Activated T-cell treated with anti-CD3 and anti-CD28 coated beads, Interleukin-2, amount 50 U/mL, for 4 hours (primary cell): ENCODE measurements at places on chromosomes 1 and 21. TPM values are rescaled to one million over a fixed set of nuclear protein-coding genes. Genes with fewer than 3 reads are reported as not detected.
A peak's percentile ranks its signal among the peaks of the same experiment; 100 is the strongest.

GRCh38 chr1:71561729-71562128, 480.9 kb upstream of the ZRANB2 start:
- no peak for DNase-seq

- DNase-seq, result no peak
These were observed 103.6 kb downstream of the RHOU start for GRCh38 chr1:228838717-228839500.

DNA sequence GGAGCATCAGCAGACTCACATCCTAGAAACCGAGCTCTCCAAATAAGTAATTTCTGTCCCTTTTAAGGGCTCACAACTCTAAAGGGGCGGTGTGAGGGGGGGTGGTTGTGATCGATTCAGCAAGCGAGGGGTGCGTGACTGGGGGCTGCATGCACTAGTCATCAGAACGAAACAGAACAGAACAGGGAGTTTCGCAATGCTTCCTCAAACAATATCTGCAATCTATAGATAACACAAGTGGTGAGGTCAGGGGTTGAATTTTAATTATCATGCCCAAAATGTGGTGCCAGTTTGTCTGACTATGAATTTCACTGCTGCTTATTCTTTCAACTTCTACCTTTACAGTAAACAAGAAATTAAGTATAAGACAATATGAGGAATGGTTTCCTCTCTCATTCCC, 1003.0 kb upstream of the NCAM2 start:
- no peak for DNase-seq

DNA sequence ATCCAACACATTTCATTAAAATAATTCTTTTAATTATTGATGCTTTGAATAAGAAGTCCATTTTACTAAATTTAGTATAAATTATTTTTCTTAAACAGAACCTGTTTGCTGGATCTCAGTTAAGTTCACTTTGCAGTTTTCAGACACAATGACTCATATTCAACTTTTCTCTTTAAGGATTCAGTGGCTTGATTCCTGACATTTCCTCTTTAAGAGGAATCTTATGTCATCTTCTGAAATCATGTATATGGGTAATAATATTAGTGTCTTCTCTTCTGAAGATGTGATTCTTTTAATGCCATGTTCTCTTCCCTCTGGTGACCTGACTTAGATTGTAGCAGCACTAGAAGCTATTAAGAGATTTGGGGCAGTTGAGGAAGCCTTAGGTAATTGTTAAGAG, 12.6 kb downstream of the CREG1 start:
- no peak for DNase-seq

- DNase-seq, result no peak
These were observed 92.0 kb upstream of the KIF26B start for GRCh38 chr1:245062741-245063305.

DNA sequence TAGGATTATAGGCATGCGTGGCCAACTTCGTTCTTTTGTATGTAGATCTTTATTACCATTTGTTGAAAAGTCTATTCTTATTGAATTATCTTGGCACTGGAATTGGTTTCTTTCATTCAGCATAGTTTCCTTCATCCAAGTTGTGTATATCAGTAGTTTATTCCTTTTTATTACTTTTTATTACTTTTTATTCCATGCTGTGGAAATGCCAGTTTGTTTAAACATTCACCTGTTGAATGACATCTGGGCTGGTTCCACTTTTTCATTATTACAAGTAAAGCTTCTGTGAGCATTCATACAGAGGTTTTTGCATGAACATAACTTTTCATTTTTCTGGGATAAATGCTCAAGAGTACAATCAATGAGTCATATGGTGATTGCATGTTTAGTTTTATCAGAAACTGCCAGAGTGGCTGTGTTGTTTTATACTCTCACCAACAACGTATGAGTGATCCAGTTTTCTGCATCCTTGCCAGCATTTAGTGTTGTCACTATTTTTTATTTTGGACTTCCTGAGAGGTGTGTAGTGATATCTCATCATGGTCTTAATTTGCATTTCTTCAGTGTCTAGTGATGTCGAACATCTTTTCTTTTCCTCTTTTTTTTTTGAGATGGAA, 28.6 kb downstream of the PTPRU start:
- DNase-seq, result no peak

DNA sequence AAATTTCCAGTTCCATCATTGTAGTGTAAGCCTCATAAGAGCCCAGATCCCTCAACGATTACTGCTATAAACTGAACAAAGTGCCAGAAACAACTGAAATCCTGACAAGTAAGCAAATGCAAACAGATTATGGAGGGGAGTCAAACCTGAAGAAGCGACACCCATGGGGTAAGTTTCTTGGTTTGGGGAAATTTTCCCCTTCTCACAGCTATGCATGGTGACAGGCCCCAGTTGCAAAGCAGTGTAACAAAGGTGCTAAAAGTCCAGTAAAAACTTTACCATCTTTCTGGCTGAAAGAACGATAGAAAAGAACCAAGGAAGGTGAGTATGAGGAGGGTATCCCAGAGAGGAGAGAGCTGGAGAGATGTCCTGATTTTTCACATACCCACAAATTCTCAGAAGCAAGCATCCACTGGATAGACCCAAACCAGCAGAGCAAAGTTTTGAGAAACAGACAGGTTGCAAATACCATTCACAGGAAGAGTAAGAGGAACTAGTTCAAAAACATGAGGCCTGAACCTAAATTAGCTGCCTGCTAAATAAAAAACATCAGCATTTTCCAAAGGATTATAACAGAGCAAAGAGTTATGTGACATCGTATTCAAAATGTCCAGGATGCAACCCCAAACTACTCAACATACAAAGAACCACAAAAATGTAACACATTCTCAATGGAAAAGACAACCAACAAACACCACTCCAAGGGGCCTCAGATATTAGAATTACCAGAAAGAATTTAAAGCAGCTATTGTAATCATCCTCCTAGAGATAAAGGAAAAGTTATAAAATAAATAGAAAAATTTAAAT, 14.5 kb downstream of the SCYL3 start:
- no peak for DNase-seq

GRCh38 chr1:51756290-51756689, 122.2 kb downstream of the NRDC start:
- no peak for DNase-seq

DNA sequence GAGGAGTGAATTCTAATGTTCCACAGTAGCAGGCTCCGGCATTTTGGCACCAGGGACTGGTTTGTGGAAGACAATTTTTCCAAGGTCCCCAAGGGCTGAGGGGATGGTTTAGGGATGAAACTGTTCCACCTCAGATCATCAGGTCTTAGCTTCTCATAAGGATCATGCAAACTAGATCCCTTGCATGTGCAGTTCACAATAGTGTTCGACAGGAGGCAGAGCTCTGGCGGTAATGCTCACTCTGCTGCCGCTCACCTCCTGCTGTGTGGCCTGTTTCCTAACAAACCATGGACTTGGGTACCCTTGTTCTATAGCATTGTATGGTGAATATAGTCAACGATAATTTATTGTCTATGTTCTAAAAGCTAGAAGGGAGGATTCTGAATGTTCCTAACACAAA, 16.6 kb downstream of the CRNN start:
- DNase-seq, result no peak

DNA sequence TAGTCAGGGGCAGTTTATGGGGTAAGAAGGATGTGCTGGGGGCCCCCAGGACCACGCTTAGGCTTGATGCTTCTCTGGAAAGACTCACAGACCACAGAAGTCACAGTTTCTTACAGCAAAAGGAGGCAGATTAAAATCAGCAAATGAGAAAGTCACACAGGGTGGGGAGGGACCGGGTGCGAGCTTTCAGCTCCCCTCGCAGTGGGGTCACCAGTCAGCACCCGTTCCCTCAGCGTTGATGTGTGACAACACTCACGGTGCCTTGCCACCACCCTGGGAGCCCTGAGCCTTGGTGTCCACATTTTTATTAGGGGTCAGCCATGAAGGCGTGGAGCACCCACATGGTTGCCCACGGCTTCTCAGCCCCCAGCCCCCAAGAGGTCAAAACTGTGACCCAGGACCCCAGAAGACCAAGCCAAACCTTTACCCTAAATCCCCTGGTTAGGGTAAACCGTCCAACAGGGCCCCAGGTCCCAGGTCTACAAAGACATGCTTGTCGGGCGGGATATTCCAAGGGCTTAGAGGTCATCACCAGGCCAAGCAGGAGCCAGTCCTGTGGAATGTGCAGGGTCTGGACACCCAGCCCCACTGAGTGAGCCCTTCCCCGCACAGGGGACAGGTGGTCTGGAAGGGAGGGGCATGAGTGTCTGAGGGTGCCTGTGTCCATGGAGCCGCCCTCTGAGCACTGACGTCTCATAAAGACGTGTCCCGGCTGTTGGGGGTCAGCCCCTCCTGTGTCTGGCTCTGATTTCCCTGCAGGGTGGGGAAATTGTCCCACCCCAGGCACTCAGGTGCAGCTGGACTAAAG, 64.5 kb upstream of the ABCG1 start:
- no peak for DNase-seq

DNA sequence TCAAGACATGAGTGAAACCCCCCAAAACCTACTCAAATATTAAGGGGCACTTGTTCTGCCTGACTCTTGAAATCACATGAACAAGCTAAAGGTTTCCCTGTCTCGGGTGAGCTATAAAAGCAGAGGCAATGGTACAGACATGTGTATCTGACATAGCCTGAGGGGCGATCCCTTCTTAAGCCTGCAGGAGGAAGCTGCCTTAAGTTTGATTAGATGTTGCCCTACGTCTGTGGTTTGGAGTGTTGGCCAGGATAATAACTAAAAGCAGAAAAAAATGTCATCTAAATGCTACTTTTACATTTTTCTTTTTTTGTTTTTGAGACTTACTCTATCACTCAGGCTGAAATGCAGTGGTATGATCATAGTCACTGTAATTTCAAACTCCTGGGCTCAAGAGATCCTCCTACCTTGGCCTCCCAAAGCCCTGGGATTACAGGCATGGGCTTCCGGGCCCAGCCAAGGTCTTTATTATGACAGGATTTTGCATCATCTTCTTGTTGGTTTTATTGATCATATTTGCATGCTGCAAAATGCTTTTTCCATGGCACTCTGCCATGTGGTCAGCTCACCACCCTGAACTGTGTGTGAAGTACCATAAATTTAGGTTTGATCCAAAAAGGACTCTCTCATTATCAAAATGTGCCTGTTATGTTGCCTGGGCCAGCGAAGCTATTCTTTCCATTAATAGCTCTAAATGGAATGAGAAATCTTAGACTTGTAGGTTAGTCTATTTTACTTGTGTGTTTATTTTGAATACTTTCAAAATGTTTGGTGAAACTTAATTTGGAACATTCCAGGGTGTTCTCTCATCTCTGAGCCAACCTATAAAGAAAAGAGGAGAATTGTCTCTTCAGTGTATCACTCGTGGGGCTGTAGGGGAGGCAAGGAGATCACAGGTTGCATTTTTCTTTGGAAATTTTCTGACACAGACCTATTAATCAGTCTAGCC, 15.0 kb upstream of the HMGN1 start:
- no peak for DNase-seq

DNA sequence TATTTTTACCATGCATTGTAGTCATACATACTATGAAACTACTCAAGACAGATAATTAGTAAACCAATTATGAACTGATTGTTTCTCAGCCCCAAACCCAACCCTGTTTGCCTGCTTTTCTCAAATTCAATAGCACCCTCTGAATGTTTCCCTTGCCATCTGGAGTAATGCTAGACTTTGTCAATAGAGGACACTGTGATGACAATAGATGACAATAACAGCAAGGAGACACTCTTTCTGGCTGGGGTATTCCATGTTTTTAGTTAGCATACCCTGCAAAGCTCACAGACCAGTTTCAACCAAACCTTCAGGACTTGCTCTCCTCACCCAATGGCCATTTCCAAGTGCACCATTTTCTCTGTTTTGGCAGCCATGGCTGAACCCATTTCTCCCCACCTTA, 108.5 kb upstream of the LRRC7 start:
- no peak for DNase-seq

GRCh38 chr1:9437961-9438430, 101.3 kb upstream of the SLC25A33 start:
- DNase-seq, result no peak

GRCh38 chr1:222242492-222242891, 305.4 kb downstream of the HHIPL2 start:
- no peak for DNase-seq

GRCh38 chr1:57369889-57370288, 54.0 kb downstream of the DAB1 start:
- no peak for DNase-seq

GRCh38 chr21:46098303-46099141, 610 bp downstream of the COL6A2 start:
- DNase-seq, result no peak

GRCh38 chr1:163924041-163924440, 602.3 kb downstream of the NUF2 start:
- DNase-seq, result no peak

GRCh38 chr1:59539961-59540681, 243.2 kb downstream of the FGGY start:
- DNase-seq, result no peak

- DNase-seq, result peak; percentile 47
These were observed 19.8 kb upstream of the HSPG2 start for GRCh38 chr1:21956720-21957552.

Gene SLC9C2
- total RNA-seq, result not detected

Gene VWA5B1
- total RNA-seq, result not detected

Gene LCE6A
- total RNA-seq, result not detected

Gene HSD3B2
- 0.98 TPM for total RNA-seq
